Stimulated activated CD4-positive, alpha-beta T cell treated with anti-CD3 and anti-CD28 coated beads, TNF-alpha, amount 100 ng/mL, for 24 hours (primary cell): ENCODE measurements at places on chromosomes 3 and 15.

- no peak for DNase-seq
Measured at GRCh38 chr3:144775551-144775950, 803.9 kb downstream of the DIPK2A start.

GRCh38 chr15:91231703-91232102 lies 131.6 kb downstream of the SV2B start:
- no peak for DNase-seq

- no peak for DNase-seq
Measured at GRCh38 chr3:149816986-149817385, 4.0 kb downstream of the RNF13 start.

DNA sequence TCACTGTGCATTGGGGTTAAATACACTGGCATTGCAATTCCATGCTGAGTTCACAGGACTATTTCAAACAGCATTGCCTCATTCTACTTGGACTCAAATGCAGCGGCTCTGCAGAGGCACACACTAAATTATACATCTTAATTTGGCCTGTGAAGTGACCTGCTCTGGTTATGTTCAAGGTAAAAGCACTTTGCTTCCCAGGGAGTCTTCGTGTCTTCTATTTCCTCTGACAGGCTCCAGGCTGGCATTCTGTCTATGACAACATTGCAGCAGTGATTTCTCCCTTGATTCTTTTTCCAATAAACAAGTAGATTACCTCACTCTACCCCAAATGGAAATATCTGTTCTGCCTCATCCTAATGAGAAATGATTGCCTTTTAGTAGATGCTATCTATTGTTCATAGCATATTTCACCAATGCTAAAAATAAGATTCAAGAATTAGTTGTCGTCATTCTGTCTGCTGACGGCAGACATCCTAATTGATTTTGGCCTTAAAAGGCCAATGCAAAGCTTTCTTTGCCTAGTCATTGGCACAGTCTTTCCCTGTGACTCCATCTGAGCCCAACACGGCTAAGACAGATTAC lies 33.8 kb downstream of the FMN1 start:
- DNase-seq, result no peak

DNA sequence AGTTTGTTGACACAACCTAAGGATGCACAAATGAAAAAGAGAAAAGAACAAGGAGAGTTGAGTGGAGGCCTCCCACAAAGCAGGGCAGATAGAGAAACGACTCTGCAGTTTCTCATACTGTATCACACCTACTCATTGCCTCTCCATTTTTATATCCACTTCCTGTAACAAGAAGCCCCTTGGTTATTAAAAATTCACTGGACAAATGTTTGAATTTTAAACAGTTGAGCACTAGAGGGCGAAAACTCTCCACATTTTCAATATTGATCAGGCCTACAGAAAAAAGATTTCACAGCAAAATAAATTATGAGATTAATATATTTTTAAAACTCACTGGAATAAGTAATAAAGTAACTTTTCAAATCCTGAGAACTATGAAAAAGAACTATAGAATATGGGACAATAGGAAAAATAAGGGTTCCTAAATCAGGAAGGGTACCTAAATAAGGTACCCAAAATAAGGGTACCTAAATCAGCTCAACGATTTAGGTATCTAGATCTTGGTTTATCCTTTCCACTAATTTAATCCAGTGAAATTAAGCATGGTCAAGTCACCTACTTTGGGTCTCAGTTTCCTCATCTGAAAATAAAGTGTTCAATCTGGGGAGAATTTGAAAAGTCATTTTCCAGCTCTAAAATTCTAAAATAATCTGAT lies 47.0 kb upstream of the PPIB start:
- no peak for DNase-seq

GRCh38 chr15:55168350-55168974 lies 28.3 kb downstream of the RSL24D1 start:
- peak; percentile 16 for DNase-seq

GRCh38 chr3:67657192-67657591 lies 2.8 kb upstream of the SUCLG2 start:
- DNase-seq, result no peak

DNA sequence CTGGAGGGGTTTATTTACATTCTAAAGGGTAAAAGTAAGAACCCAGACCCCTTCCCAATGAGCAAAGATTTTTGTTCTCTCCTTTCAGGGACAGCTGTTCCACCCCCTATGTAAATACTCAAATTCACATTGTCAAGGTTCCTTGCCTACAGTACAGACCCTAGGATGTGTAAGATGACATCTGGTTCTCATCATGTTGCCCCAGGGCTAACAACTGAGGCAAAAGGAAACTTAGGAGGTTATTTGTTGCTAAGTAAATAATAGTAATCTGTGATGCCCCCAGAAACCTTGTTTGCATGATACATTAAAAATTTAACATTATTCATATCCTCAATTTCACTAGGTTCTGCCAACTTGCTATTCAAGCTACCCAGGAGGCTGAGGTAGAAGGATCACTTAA lies 135.0 kb upstream of the CCNL1 start:
- DNase-seq, result no peak

DNA sequence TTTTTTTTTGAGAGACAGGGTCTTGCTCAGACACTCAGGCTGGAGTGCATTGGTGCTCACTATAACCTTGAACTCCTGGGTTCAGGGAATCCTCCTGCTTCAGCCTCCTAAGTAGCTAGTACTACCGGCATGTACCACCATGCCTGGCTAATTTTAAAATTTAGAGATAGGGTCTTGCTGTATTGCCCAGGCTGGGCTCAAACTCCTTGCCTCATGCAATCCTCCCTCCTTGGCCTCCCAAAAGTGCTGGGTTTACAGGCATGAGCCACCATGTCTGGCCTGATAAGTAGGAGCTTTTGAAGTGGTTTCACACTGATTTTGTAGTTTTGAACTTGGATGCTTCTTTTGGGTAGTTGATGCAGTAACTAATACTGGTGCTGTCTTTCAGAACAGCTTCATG lies 7.8 kb downstream of the MAP2K1 start:
- no peak for DNase-seq

GRCh38 chr3:50125541-50126286 lies 29.4 kb upstream of the SEMA3F start:
- no peak for DNase-seq

DNA sequence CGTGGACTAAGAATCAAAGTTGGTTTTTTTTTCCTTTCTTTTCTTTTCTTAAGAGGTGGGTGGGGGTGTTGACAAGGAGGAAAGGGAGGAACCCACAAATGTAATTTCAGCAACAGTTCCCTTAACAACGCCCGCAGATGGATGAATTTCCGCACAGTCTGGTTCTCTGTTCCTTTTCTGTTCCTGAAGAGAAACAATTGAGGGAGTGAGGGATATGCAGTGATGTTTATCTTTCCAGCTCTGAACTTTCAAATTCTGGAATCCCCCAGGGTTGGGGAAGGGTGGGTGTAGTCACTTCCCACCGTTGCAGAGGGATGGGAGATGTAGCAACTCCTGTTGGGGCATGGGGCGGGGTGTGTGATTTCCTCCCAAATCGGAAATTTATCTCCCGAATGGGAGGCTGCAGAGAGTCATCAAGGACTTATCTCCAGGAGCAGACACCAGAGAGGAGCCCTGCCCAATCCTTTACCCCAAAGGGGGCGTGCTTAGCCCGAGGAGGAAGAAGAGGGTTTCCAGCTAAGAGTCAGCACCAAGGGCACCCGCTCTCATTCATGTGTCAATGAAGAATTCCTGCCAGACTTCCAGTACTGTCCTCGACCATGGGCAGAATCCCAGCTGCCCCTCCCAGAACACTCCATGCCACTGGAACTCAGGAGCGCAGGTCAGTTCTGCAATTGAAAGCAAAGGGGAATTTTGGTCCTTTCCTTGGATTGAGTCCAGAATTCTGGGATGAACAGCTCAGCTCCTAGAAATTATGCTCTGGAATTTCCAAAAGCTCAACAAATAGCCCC lies 35.0 kb upstream of the CFAP161 start:
- DNase-seq, result no peak

DNA sequence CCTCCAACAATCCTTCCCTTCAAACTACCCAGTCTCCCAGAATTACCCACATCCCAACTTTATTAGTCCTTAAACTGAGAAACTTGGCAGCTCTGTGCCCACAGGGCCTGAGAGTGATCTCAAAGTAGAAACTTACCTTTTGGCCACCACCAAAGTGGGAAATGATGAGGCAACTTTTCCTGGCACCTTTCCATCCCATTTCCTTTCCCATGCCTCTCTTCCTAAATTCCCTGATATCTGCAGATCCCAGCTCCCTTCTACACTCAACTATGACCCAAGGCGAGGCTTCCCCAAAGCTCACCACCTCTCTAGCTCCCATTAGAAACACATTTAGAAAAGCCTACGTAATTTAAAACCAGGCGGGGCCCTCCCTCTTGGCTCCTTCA lies 271.9 kb downstream of the FOXP1 start:
- no peak for DNase-seq

GRCh38 chr15:41876007-41876406 lies 17.8 kb downstream of the SPTBN5 start:
- DNase-seq, result no peak

GRCh38 chr15:84905016-84905916 lies 20.8 kb downstream of the SLC28A1 start:
- no peak for DNase-seq

- no peak for DNase-seq
Measured at GRCh38 chr3:194286375-194287146, 64.6 kb downstream of the CPN2 start.

GRCh38 chr3:121231872-121232271 lies 313.9 kb downstream of the POLQ start:
- no peak for DNase-seq

- no peak for DNase-seq
Measured at GRCh38 chr3:156764751-156765150, 61.4 kb upstream of the LEKR1 start.

DNA sequence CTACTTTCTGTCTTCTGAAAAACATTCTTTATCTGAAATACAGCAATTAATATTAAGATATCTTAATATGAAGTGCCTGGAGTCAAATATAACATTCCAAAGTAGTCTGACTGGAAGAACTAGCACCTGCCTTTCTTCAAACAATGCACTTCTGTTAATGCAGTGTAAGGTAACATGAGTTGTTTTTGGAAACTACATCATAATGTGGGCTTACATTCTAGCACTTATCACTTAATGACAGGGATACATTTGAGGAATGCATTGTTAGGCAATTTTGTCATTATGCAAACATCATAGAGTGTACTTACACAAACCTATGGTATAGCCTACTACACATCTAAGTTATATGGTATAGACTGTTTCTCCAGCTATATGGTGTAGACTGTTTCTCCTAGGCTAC lies 49.2 kb downstream of the SLC15A2 start:
- no peak for DNase-seq

- peak; percentile 82 for DNase-seq
Measured at GRCh38 chr3:114290911-114291901, 2.6 kb upstream of the TIGIT start.

DNA sequence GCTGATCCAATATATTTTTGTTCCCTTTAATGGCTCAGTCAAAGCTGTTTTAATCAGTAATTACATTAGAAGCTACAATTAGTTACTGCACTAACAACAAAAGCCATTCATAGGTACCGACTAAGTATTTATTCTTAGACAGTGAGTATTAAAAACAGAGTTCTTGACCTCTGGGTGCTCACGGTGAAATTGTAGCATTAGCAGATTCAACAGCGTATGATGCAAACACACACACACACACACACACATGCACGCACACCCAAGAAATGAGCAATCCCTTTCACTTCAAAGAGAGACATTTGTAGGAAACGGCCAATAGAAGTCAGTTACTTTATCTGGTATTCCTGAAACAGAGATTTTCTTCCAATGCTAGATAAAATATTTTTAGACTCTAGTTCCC lies 27.0 kb upstream of the MITF start:
- no peak for DNase-seq
